ENCODE measurements at places on chromosomes 5 and 9. TPM values are rescaled to one million over a fixed set of nuclear protein-coding genes. Genes with fewer than 3 reads are reported as not detected.

The GADD45G gene
- total RNA-seq: 0.21 TPM

The PRXL2C gene
- 16.8 TPM for total RNA-seq

The DIRAS2 gene
- total RNA-seq: not detected

The TEX48 gene
- not detected for total RNA-seq

The PCDHGB6 gene
- 0.12 TPM for total RNA-seq

The ADAMTS6 gene
- total RNA-seq: 0.11 TPM

The NSG2 gene
- total RNA-seq: not detected

The GRAMD2B gene
- 1.2 TPM for total RNA-seq

The TGFBR1 gene
- 35.3 TPM for total RNA-seq

The TGFBI gene
- total RNA-seq: 1,765 TPM

The SUSD3 gene
- total RNA-seq: 0.79 TPM

The WDR38 gene
- not detected for total RNA-seq

The CCNO gene
- total RNA-seq: 8.6 TPM

The RNF183 gene
- total RNA-seq: not detected

The AFAP1L1 gene
- 5.2 TPM for total RNA-seq

The CDH9 gene
- total RNA-seq: not detected

The C5orf22 gene
- 12.3 TPM for total RNA-seq

The CCDC112 gene
- 7.5 TPM for total RNA-seq

The NTNG2 gene
- 2.5 TPM for total RNA-seq

The KIF20A gene
- total RNA-seq: 47.9 TPM

The LURAP1L gene
- total RNA-seq: 13.9 TPM

The C5orf52 gene
- not detected for total RNA-seq

The GRXCR2 gene
- not detected for total RNA-seq

The ALAD gene
- 14.7 TPM for total RNA-seq

The BTNL9 gene
- total RNA-seq: 0.87 TPM

The GGTA1 gene
- total RNA-seq: not detected

The ADGRD2 gene
- total RNA-seq: not detected

The PTGS1 gene
- total RNA-seq: 1.3 TPM

The CSF2 gene
- total RNA-seq: 1.2 TPM

The MCTP1 gene
- total RNA-seq: 8.9 TPM

The RASGEF1C gene
- 0.15 TPM for total RNA-seq

The SV2C gene
- total RNA-seq: not detected

The DCANP1 gene
- total RNA-seq: not detected

The ATG10 gene
- total RNA-seq: 9.3 TPM

The JAK2 gene
- 3.8 TPM for total RNA-seq

The SURF1 gene
- 40.7 TPM for total RNA-seq

The BRINP1 gene
- total RNA-seq: 0.26 TPM

The SLC46A2 gene
- total RNA-seq: not detected

The ELP1 gene
- 16.6 TPM for total RNA-seq

The FIBCD1 gene
- 14.4 TPM for total RNA-seq

The TPPP gene
- 5.3 TPM for total RNA-seq

The CCIN gene
- not detected for total RNA-seq

The KCNIP1 gene
- total RNA-seq: not detected

The PAEP gene
- 0.20 TPM for total RNA-seq

The BOD1 gene
- 72.0 TPM for total RNA-seq

The PCDHA9 gene
- total RNA-seq: not detected

The JMY gene
- total RNA-seq: 2.9 TPM

The ARID3C gene
- 0.10 TPM for total RNA-seq
